ENCODE measurements at places on chromosomes 1 and 21.

DNA sequence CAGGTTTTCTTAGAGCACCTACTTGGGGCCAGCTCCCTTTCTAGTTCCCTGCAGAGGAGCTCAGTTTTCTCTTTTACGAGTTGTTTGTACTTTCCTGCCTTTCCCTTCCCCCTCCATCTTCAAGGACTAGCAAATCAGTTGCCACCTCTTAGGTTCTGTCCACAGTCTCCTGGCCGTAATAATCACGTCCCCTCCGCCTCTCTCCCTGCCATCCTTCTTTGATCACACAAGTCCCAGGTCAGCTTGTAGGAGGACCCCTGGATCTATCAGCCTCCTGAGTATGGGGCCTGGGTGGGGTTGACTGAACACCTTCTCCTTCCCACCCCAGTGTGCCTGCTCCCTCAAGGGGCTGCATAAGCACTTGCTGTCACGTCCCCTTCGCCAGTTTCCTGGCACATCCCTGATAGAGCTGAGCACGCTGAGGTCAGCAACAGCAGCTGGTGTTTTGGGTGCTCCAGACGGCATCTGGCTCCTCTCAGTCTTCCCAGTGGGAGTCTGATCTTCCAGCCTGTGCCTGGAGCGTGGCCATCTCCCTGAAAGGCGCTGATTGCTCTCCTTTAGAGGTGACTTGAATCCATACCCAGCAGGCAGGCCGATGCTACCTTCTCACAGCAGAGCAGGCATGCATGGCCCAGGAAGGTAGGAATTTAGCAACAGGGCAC, 216.1 kb upstream of the TMEM51 start:
- no peak for DNase-seq

GRCh38 chr1:5408401-5408800, 583.8 kb downstream of the NPHP4 start:
- no peak for DNase-seq

- no peak for DNase-seq
Measured at GRCh38 chr1:10973552-10973951, 38.9 kb upstream of the TARDBP start.

- DNase-seq = no peak
Measured at GRCh38 chr21:37263827-37264600, 3.1 kb downstream of the VPS26C start.

DNA sequence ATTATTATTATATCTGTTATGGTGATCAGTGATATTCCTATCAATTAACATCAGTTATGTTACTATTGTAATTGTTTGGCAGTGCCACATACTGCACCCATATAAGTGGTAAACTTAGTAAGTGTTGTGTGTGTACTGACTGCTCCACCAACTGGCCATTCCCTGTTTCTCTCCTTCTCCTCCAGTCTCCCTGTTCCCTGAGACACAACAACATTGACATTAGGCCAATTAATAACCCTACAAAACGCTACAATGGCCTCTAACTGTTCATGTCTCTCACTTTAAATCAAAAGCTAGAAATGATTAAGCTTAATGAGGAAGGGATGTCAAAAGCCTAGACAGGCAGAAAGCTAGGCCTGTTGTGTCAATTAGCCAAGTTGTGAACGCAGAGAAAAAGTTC, 6.6 kb upstream of the THRAP3 start:
- no peak for DNase-seq

DNA sequence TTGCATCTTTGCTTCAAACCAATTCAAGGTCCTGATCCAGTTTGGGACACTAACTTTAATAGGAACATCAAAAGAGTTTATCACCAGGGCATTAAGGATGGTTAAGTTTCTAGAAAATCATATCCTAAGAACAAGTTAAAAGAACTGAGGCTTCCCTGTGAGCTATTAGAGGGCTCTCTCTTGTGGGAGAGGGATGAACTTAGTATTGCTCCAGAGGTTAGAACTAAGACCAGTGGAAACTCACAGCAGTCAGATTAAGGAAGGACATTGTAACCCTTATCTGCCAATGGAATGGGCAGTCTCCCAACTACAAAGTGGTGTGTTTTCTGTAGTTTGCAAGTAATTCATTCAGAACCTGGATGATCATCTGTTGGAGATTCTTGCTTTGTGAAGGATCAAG, 36.8 kb downstream of the UBE2U start:
- DNase-seq = no peak

DNA sequence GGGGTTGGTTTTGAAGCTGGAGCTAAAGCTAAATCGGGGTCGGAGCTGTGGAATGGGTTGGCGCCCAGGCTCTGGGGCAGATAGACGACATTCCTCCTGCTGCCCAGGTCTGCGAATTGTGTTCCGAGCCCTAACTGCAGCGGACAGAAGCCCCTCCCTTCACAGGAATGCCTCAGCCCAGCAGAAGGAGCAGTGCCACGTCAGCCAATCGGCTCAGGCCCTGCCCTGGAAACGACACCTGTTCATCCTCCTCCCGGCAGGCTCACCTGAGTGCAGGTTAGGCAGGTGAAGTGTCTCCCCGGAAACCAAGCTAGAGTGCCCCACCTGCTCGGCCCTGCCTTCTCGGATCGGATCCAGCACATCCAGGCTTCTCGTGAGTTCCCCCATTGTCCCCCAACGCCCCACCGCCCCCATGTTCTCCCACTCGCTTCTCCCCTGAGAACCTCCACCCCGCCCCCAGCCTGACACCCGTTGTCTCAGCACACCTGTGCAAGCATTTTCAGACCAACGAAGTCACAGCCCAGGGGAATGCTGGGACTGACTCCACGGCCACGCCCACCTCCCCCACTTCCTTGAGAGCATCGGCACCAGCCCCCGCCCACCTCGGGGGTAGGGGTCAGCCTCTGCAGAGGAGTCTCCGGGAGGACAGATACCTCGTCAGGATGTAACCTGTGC, 775 bp downstream of the TMEM125 start:
- no peak for DNase-seq

- DNase-seq = peak; percentile 64
Measured at GRCh38 chr21:34807146-34807880, 138.5 kb downstream of the CLIC6 start.

DNA sequence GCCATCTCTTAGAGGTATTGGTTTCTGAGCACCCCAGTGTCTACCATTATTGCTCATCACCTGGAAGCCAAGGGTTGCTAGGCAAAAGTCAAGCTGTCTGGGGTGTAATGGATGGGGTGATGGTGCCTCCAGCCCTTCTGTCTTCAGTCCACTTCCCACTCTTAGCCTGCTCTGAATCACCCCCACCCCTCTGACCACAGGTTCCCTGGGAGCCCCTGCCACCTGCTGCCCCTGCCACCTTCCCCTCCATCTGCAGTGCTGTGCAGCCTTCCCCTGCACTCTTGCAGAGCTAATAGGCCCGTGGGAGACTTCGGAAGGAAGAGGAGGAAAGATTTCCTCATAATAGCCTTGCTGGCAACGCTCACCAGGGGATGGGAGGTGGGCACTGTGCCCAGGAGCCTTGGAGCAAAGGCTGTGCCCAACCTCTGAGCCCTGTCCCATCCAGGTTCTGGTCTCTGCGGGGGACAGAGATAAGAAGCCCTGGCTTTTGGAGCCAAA, 35.5 kb downstream of the CAPN2 start:
- no peak for DNase-seq

DNA sequence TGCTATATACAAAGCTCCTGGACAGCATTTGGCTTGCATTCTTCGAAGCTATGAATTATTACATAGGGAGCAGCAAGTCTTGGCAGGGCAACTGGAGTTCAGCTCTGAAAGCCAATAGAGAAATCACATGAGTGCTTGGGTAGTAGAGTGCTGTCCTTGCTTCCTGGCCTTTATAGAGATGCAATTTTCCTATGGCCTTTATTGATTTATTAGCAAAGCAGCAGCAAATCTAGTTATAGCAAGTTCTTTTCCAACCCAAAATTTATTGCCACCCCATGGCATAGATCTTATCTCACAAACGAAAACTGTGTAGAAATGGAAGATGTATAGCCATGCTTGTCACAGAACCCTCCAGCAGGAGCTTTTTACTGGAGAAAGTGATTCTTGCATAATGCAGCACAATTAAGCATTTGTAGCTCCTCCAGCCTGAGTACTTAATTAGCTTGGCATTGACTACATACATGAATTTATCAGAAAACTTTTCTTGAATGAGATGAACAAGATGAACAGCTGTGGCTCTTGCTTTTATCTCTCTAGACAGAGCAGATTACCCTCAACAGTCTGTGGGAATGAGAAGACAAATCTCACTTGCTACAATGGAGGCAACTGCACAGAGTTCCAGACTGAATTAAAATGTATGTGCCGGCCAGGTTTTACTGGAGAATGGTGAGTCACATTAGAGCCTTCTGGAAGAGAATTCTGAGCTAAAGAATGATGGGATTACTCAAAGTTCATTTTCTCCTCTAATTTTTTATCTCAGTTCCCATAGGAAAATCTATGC, 170.1 kb downstream of the CRB1 start:
- no peak for DNase-seq

DNA sequence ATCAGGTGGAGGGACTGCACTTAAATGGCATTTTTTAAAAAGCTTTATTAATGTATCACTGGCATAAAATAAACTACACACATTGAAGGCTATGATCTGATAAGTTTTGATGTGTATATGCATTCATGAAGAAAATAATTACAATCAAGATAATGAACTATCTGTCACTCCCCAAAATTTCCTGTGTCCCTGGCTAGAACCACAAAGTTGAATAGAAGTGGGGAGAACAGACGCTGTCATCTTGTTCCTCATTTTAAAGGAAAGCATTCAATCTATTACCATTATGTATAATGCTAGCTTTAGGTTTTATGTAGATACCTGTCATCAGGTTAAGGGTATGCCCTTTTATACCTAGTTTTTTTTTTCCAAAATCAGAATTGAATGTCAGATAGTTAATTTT, 38.1 kb upstream of the C1orf87 start:
- DNase-seq = no peak

- peak; percentile 44 for DNase-seq
Measured at GRCh38 chr1:204398197-204399125, 13.2 kb downstream of the PPP1R15B start.
